ENCODE measurements at places on chromosomes 1 and 21.
A peak's percentile ranks its signal among the peaks of the same experiment; 100 is the strongest.

GRCh38 chr1:55826381-55827080 lies 611.4 kb upstream of the USP24 start:
- DNase-seq = no peak

GRCh38 chr1:109312978-109313775 lies 6.4 kb upstream of the MYBPHL start:
- no peak for DNase-seq

- no peak for DNase-seq
Measured at GRCh38 chr1:18924221-18924691, 21.9 kb upstream of the ALDH4A1 start.

DNA sequence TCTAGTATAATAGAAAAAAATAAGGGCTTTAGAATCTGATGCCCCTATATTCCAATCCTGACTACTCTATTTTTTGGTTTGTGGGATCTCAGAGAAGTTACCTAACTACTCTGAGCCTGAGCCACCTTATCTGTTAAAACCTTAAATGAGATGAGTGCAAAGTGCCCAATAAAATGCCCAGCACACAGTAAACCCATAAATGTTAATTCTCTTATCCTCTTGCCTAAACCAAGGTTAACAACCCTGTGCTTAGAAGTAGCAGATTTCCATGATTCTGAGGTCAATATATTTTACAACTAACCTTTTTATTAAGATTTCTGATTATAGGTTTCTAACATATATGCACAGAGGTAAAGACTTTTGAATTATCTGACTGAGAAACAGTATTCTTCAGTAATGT lies 35.8 kb downstream of the DOCK7 start:
- no peak for DNase-seq

DNA sequence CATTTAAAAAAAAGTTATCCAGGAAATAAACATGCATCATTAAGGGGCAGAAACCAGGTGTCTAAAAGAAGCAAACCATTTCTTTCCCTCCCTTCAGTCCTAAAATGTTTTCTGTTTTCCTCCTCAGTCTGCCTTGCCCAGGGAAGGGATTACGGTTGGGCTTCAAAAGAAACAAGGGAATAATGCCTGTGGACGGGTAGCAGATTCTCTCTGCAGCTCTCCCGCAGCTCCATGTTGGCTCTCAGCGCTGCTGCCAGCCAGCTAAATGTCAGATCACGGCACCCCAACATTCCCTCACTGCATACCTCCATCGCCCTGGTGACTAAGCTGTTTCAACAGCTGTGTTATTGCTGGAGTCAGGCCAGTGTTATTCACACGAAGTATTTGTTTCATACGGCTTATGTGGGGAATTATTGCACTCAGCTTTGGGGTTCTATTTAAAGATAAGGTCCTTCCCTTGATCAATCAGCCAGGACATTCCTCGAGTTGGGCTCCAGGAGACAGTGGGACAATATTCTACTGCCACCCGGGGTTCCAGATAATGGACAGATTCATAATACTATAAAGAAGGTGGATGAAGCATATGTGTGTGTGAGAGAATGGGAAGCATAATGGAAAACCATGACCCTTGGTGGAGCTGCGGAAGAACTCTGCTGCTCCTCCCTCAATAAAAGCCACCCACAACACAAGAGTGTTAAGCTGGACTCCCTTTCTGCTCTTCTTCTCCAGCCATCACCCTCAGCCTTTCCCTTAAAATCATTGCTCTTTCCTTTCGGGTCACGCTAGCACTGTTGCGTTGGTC lies 58.2 kb downstream of the WLS start:
- peak; percentile 79 for DNase-seq

- DNase-seq = no peak
Measured at GRCh38 chr1:99965646-99966375, 4.0 kb upstream of the SLC35A3 start.

DNA sequence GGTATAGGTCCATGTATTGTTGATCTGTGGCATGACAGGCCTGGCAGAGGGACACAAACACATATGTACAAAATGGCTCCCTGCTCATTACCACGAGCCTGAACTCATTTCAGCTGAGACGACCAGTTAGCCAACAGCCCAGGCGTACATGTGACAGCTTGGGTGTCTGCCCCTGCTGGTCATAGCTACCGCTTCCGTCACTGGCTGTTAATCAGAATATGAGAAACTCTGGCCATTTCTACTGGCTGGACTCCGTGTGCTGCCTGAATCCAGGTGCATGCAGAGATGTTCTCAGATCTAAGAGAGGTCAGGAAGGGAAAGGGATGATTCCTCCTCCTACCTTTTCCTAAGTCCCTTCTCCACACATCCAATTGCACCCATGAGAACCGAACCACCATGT lies 144.5 kb downstream of the PBX1 start:
- DNase-seq = no peak

DNA sequence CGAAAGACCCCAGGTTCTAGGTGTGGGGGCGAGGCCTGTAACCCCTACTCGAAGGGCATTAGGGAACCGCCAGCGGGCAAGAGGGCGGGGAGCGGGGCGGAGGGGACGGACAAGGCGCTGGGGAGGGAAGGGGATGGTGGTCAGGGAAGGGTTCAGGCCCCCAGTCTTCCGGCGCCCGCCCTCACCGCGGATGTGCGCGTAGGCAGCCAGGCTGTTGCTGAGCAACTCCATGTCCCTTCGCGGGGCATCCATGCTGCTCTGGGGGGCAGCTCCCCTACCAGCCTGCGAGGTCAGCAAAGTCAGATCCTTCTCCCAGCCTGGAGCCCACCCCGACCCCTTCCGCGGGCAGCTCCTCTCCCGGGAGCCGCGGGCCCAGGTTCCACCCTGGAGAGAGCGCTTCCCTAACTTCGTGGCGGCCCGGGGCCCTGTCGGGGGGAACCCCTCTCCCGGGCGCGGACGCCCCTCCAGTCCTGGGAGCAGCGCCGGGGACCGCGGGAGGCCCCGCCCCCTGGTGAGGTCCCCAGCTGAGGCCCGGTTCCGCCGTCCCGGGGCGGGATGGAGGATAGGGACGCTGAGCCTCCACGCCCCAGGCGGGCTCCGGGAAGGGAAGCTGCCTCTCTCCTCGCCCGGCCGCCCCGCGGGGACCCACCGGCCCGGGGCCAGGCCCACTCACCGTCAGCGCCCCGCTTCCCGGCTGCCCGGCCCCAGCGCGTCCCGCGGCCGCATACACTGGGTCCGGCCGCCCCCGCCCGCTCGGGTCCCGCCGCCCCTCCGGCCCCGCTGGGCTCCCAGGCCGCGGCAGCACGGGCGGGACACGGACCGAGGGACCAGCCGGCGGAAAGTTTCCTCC lies 434 bp downstream of the EVA1B start:
- peak; percentile 69 for DNase-seq

GRCh38 chr1:115862403-115862802 lies 21.5 kb upstream of the NHLH2 start:
- no peak for DNase-seq

GRCh38 chr1:169175461-169175860 lies 69.0 kb downstream of the ATP1B1 start:
- DNase-seq = no peak

DNA sequence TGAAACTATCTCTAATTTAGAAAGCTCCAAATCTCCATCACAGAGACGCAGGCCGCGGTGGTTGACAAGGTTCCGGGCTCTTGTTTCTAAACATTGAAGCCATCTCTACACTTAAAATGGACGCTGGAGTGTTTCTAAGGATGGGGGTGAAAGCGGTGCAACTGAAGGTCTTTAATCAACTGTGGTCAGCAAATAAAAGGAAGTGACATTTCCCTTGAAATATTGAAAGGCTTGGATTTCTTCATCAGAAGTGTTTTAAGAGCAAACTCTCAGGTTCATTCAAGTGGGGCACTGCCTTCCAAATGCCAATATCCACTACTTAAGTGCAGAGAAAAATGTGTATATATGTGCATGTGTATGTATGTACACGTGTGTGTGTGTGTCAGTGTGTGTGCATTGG lies 117.3 kb downstream of the KAZN start:
- no peak for DNase-seq

DNA sequence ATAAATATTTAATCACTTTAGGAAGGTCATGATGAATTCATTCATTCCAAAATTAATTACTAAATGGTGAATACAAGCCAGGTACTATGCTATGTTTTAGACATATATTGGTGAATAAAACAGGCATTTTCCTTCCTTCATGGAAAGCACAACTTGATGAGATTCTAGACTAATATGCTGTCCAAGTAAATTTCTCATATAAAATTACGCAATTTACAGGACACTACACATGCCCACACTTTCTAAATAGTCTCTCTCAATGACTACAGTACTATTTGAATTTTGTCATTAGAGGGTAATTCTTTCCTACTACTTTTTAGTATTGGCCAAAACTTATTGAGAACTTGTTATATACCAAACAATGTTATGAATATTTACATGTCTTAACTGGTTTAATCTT lies 150.6 kb downstream of the CRB1 start:
- no peak for DNase-seq

DNA sequence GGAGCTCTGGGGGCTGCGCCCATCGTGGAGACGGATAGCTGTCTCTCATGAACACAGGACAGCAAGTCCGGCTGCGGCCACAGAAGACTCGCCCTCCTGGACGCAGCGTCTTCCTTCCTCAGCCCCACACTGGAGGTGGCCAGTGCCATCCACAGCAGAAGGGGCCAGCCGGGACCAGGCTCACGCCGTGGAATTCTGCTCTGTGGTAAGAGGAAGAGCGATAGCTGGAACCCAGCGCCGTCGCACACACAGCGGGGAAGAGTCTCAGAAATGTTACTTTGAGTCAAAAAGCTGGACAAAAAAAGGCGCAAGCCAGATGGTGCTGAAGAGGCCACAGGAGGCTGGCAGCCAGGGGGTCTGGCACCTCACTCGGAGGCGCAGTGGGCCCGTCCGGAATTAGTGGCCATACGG lies 113.9 kb upstream of the COL6A1 start:
- no peak for DNase-seq

DNA sequence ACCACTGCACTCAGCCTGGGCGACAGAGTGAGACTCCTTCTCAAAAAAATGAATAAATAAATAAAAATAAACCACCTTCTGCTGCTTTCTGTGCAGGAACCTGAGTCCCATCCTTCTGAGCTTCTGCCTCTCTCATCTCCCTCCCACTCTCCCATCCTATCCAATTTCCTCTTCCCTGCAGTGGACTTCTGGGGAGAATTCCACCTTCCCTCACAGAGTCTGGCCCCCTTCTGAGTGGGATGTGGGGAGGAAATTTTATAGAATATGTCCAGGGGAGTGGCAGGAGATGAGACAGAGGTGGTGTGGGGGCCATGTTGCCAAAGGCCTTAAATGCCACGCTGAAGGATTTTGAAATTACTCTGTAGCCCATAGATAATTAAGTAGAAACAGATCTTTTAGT lies 5.4 kb upstream of the EFNA1 start:
- DNase-seq = no peak

GRCh38 chr1:16396591-16396990 lies 29.5 kb downstream of the SZRD1 start:
- DNase-seq = no peak

- no peak for DNase-seq
Measured at GRCh38 chr1:170580636-170581440, 48.9 kb downstream of the GORAB start.

DNA sequence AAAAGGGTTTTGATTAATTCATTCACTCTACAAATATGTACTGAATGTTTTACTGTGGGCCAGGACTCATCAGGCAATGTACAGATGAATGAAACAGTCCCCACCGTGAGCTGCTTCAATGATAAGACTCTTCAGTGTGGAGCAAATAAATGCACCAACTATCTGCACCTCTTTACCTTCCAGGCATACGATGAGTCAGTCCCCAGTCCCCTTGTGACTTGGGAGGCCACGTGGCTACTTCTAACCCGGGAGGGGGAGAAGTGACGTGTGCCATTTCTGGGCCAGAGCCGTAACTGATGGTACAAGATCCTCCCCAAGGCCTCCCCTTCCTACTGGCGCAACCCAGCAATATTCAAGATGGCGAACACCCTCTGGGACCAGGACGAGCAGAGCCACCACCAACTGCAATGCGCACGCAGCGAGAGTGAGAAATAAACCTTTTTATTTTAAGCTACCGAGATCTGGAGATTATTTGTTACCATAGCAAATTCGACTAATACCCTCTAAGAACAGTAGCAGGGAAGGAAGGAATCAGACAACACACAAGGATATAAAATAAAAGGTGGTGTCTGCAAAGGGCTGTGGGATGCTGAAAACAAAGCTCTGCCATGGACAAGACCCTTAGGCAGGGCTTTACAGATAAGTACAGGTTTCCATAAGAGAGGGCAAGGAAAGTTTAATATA lies 74.5 kb downstream of the NPHP4 start:
- DNase-seq = no peak

DNA sequence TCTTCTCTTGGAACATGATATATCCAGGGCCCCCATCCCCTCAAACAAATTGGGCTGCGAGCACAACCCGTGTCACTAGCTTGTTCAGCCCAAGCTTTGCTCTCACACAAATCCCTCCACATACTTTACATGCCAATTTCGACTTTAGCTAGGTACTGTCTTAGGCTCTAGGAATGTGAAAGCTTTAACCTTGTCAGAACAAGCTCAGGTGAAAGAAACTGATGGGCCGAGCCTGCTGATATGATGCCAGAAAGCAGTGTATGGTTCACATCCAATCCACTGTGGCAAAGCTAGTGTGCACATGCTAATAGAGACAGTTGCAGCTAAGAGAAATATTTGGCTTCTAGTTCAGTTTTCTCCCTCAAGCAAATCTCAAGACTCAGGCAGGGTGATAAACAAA lies 79.5 kb downstream of the TNFSF18 start:
- peak; percentile 2 for DNase-seq

GRCh38 chr1:5907966-5908365 lies 84.3 kb downstream of the NPHP4 start:
- no peak for DNase-seq

- no peak for DNase-seq
Measured at GRCh38 chr1:226688808-226689207, 50.3 kb downstream of the ITPKB start.

GRCh38 chr1:31062867-31063380 lies 2.6 kb downstream of the PUM1 start:
- no peak for DNase-seq

DNA sequence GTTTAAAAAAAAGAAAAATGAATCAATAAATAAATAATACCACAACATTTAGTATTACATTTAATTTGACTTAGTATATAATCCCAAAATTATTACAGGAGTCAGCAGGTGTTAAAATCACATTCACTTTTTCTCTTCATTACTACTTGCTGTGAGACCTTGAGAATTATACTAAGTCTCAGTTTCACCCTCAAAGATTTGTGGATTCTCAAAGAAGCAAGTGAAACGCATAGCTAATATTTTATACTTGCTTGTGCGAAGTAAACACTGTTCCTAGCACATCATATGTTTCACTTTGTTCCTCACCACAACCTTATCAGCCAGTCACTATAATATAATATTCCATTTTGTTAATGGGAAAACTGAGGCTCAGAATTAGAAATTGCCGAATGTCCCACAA lies 4.0 kb downstream of the CLCA1 start:
- DNase-seq = no peak

GRCh38 chr1:83691953-83692500 lies 306.9 kb downstream of the TTLL7 start:
- peak; percentile 9 for DNase-seq

Measured in neural progenitor cell (in vitro differentiated cells).